ENCODE measurements at places on chromosomes 11 and 22.

DNA sequence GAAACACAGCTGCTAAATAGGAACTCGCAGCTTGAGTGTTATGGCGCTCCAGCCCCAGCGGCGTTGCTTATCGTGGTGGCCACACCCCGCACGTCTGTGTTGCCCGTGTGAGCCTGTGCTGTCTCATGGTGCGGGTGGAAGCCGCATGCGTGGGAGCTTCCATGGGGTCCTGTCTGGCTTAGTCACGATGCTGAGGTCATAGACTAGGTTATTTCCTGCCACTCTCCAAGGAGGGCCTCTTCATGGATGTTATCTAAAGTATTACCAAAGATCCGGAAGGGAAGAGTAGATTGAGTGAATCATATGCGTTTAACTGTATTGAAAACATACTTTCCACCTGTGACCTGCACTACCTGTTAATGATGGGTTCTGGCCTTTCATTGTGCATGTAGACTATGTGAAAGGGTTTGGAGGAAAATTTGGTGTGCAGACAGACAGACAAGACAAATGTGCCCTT, 21.7 kb downstream of the CTTN start:
- DNase-seq, result no peak

GRCh38 chr11:12182676-12183541, 72.5 kb downstream of the MICAL2 start:
- no peak for DNase-seq

DNA sequence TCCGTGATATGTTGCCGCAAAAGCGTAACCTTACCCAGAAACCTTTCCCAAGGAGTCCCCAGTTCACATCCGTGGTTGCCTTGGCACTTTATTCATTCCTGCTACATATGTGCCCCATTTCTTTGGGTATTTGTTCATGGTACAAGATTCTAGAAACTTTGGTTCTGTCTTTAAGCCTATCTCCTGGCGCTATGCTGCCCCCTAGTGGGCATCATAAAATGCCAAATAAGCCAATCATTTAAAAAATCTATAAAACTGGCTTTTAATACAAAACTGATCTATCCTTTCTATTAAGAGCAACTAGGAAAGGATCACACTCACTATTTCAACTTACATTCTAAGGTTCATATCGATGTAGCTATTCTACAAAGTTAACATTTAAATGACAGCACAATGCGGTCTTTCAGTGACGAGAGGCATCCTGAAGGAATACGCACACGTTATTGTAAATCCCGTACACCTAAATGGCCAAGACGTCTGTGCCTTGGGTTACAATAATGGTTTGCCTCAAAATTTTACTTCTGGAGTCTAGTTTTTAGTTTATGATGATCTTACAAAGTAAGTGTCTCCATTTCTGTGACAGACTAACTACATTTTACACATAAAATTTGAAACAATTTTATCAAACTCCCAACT, 16.2 kb downstream of the PIWIL3 start:
- DNase-seq, result peak; percentile 10

DNA sequence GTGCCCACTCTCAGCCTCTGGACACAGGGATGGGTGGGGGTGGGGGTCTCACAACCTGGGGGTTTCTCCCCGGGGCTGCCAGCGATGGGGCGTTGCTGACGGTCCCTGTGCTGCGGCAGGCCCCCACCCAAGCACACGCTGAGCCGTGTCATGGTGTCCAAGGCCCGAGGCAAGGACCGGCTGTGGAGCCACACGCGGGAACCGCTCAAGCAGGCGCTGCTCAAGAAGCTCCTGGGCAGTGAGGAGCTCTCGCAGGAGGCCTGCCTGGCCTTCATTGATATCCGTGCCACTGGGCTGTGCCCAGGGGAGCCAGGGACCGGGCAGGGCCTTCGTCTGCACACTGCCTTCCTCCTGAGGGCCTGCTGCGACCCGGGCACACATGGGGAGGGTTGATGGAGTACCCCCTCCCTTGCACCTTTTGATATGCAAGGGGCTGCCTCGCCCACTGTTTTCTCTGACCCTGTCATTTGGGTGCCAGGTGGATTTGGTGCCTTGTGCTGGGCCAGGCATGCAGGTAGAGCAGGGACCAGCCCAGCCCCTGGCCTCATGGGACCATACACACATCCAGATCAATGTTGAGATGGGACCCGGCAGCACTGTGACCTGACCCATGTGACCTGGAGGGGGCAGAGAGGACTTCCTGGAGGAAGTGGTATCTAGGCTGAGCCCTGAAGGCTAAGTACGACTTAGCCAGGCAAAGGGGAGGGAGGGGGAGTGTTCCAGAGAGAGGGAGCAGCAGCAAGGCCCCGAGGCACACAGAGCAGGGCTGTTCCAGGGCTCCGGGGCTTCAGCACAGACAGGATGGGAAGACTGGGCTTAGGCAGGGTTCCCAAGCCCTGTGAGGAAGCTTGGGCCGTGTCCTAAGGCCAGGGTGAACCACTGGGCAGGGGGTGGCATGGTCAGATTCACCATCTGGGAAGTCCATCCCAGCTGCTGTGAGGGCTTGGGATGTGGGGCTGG, 75.2 kb downstream of the MYO7A start:
- DNase-seq, result no peak

DNA sequence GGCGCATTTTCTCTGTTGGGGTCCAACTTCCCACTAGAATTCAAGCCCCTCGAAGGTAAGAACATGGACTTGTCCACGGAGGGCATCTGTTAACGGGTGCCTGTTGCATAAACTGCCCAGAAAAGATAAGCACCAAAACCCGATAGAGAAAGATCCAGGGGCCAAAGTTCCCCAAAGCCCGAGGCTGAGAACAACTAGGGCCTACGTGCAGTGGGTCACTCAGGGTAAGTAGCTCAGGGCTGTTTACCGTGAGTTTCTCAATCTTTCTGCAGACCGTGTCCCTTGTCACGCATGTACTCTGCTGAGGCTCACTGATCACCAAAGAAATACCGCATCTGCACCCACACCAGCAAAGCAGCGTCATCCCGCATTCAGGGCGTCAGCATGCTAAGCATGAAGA, 24.4 kb downstream of the PGA5 start:
- no peak for DNase-seq

DNA sequence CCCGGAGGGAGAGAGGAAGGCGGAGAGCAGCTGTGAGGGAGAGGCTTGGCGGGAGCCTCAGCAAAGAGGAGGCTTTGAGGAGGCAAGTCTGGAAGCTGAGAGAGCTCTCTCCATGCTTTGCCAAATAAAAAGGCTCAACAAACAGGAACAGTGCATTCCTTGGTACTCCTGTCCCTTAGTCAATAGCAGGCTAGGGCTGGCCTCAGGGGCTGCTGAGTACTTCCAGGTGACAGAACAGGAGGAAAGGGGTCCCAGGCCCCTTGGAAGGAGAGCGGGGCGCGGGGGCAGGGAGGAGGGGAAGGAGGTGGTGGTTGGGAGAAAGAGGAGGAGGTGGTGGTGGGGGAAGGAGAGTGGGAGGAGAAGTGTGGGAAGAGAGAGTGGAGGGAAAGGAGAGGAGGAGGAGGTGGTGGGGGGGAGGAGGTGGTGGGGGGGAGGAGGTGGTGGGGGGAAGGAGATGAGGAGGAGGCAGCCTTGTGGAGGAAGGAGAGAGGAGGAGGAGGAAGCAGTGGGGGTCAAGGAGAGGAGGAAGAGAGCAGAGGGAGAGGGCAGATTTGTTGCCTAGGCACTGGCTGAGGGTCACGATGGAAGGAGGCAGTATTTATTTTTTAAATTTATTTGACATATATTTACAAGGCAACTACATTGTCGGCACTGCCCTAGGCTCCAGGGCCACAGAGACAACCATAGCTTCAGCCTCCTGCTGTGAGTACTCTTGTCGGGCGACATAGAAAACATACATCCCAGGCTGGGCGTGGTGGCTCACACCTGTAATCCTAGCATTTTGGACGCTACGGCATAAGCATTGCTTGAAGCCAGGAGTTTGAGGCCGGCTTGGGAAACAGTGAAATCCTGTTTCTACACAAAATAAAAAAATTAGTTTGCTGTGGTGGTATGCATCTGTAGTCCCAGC, 74.2 kb upstream of the ZBED5 start:
- DNase-seq, result no peak

DNA sequence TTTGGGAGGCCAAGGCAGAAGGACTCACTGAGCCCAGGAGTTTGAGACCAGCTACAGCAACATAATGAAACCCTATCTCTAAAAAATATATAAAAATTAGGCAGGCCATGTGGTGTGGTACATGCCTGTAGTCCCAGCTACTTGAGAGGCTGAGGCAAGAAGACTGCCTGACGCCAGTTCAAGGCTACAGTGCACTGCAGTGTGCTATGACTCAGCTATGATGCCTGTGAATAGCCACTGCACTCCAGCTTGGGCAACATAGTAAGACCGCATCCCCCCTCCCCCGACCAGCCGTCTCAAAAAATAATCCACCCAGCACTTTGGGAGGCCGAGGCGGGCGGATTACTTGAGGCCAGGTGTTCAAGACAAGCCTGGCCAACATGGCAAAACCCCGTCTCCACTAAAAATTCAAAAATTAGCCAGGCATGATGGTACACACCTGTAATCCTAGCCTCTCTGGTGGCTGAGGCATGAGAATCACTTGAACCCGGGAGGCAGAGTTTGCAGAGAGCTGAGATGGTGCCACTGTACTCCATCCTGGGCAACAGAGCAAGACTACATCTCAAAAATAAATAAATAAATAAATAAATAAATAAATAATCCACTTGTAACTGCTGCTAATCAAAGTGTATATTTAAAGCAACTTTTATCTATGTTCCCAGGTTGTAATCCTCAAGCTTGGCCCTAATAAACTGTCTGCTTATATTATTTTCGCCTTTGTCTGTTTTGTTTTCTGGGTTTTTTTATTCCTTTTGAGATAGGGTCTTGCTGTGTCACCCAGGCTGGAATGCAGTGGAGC, 7.8 kb downstream of the HPS5 start:
- no peak for DNase-seq

GRCh38 chr22:25672289-25673084, 69.5 kb upstream of the MYO18B start:
- DNase-seq, result no peak

GRCh38 chr11:32610797-32611352, 27.2 kb downstream of the EIF3M start:
- DNase-seq, result no peak

DNA sequence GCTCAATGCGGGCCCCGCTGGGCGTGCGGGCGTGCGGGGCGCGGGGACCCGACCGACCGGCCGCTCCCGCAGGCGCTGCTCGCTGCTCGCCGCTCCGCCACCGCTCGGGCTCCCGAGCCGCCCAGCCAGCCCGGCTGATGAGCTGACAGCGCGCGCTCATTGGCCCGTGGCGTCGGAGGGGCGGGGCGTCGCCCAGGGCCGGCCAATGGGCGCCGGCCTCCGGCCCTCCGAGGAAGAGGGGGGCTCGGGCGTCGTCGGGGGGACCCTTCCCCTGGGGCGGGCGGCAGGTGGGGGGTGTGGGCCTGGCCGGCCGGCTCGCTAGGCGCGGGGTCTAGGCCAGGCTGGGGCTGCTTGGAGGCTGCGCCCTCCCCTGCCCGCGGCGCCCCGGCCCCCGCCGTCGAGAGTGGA, at the start of gene SCUBE1:
TSS of gene SCUBE1 (minus strand) at position 111 of the 408 bp plus-strand sequence. CDS start 111 bp downstream, outside the sequence.
- DNase-seq, result peak; percentile 6

DNA sequence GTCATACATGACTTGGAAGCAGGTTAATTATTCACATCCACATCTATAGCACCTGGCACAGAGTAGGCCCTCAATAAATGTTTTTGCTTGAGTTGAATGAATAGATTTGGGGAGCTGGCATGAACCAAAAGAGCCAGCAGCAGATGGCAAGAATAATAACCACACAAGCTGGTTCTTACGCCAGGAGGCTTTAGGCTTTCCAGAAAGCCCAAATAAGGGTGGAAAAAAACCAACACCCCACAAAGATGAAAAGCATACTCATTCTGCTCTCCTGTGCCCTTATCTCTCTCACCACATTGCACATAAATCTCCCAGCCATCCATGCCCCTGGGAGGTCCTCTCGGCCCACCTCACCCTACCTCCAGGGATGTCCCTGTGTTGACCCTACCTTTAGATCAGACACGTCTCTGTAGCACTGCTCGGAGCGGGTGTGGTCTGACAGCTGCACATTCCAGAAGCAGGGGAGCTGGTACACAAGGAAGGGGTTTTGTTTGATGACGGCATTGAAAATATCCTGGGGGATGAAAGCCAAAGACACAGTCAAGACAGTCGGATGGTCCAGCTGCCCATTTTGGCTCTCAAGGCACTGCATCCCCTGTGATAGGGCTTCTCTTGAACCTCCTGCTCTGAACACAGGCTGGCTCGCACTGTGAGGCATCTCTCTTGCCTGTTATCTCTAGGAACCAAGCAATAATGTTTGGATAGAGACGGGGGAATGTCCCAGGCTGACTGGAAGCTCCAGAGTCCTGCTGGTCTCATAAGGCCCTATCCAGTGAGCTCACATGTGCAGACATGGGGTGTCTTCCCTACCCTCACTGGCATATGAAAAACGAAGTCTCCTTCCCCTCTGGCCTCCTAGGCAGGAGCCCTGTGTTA, 323.6 kb upstream of the SYN3 start:
- DNase-seq, result no peak

DNA sequence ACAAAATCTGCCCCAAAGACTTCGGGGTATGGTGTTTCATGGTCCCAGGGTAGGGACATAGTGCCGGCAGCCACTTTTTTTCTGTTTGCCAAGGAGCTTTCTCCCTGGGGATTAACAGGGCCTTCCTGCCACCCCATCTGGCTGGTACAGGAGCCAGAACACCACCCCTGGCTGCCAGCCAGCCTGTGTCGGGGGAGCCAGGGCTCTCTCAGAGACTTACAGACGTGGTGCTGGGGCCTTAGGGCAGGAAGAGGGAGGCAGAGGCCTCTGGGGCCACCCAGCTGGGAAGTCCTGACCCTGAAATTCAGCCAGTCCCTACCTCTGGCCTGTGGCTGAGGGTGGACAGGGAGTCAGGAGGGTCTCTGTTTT, 52.4 kb upstream of the CDON start:
- DNase-seq, result no peak

- no peak for DNase-seq
These were observed 10.5 kb downstream of the GTF2H1 start for GRCh38 chr11:18332891-18333290.

GRCh38 chr11:126280595-126280994, 2.3 kb upstream of the TIRAP start:
- no peak for DNase-seq

GRCh38 chr11:122721964-122722266, 66.4 kb downstream of the UBASH3B start:
- no peak for DNase-seq

DNA sequence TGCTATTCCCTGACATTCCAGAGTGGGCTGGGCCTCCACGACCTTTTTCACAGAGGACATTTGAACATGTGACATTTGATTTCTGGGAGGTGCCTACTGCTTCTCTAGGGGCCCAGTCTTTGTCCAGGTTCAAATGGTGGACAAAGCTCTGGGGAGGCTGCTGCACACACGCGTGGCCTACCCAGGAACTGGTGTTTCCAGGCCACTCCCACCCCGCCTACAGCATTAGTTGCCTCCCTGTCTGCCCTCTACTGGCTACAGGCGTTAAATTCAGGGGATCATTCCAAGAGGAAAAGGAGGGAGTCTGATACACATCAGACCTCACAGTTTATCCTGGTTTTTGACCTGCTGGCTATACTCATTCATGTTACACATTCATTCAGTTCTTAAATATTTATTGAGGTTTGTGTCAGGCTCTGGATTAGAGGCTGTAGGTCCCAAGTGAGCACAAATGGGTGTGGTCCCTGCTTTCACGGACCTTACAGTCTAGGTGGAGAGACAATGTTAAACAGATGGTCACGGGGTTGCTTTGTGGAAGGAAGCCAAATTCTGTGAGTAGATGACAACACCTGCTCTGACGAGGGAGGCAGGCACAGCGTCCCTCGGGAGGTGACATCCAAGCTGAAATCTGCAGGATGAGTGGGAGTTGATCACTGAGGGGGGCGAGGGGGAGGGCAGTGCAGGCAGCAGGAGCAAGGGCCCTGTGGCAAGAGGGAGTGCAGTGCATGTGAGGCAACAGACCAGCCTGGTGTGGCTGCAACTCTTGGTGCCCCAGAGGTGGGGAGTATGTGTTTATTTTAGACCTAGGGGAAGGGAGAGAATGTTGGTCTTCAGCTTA, 11.8 kb downstream of the TUB start:
- DNase-seq, result no peak

Measured in stimulated activated CD8-positive, alpha-beta memory T cell treated with anti-CD3 and anti-CD28 coated beads, Interleukin-15, amount 100 ng/mL, for 4 hours (primary cell).